ENCODE measurements at places on chromosomes 1 and 21.

GRCh38 chr1:92944901-92945747, 16.1 kb downstream of the DIPK1A start:
- DNase-seq = no peak

DNA sequence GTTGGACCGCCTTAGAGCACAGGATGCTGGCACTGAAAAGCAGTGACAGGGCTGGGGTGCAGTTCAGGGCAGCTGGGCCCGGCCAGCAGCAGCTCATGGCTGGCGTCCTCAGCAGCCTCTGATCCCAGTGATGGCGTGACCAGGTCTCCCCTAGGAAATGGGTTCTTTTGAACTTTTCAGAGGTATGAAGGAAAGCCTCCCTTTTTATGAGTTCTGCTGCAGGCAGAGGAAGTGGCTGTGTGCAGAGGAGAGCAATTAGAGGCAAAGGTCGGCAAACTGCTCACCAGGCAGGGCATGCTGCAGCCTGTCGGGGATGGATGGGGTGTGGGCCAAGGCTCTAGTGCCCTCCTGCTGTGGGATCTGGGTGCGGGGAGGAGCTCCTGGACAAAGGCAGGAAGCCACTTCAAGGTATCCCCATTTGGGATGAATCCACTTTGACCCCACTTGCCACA, 45.6 kb upstream of the RAB4A start:
- DNase-seq = no peak

DNA sequence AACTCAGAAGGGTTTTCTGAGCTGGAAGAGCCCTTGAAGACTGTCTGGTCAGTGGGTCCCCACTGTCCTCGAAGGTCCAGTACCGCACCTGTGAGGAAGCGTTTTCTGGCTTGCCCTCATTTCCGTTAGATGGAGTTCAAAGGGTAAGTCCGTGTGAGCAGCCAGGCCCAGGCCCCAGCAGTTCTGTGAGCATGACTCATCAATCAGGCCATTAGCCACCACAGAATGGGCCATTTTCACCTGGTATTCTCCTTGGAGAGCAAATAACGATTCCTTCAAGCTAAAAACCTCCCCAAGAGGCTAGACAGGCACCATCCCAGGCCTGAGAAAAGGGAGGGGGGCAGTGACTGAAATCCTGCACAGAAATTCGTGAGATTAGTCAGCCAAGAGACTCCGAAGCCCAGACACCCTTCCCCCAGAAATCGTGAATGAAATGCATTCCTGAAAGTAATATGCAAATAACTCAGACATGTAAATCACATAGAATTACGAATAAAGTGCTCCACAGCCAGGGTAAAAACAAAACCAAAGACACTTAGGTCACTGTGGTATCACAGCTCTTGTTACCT, 66.0 kb downstream of the BCAR3 start:
- no peak for DNase-seq

DNA sequence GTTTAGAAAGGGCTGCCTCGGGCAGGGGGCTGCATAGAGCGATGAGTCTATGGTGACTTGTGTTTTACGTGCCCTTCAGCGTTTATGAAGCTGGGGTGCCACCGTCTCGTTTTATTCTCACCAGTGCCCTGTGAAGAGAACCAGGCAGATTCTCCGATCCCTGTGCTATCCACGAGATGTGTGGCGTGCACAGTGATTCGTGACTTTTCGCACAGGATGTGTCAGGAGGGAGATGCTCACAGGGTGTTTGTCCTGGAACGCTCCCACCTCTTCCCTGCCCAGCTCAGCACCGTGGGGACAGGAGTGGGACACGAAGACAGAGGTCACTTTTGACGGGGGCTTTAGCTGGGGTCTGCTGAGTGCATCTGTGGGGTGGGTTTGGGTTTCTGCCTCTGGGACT, 54.9 kb upstream of the AJAP1 start:
- no peak for DNase-seq

DNA sequence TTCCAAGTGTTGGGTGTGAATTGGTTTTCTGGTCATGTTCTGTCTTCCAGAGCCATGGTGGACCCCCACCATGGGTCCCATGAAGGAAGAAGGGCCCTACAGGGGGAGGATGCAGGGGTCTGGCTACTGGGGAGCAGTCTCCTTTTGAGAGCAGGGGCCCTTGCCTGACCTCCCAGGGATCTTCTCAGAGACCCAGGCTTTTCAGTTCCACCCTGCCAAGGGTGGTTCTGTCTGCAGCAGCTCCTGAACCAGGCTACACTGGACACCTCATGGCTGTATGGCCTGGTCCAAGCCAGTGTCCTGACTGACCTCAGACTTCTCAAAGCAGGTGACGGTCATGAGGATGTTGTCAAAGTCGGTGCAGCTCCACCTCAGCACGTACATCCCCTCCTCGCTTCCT, 109.0 kb downstream of the JAK1 start:
- DNase-seq = no peak

DNA sequence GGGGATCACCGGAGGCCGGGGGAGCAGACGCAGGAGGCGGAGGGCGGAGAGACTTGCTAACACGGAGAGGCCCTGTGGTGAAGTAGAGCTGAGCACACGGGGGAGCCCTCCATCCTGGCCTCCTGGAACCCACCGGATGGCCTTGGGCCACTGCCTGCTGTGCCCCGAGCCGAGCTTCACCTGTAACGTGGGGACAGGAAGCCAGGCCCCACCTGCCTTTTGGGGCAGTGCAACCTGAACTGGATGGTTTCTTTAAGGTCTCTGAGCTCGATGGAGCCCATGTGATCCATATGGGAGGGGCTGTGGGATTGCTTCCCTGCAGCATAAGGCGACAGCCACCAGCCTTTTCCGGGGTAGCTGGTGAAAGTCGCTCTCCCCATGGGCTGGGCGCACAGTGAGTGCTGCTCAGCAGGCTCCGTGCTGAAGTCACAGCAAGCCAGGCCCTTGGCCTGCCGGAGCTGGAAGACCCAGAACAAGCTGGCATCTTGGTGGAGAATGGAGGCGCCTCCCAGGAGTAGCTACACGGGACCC, 35.8 kb downstream of the TFF3 start:
- no peak for DNase-seq

- no peak for DNase-seq
Measured at GRCh38 chr1:214192825-214193643, 87.9 kb upstream of the SMYD2 start.

DNA sequence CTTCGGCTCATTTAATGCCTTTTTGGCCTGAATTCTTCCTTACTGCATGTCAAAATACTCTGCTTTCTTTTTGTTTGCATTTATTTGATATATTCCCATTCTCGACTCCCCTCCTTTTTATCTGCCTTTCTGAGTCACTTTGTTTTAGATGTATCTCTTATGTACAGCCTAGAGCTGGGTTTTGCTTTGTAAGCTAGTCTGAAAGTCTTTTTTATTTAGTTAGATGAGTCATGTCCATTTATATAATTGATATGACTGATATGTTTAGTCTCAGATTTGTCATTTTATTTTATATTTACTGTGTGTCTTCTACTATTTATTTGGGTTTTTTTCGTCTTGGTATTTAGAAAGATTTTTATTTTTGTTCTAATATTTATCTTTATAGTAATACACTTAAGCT, 33.6 kb upstream of the GNG5 start:
- DNase-seq = no peak

- no peak for DNase-seq
Measured at GRCh38 chr1:240099748-240100147, 8.1 kb downstream of the FMN2 start.

GRCh38 chr1:165080253-165080896, 276.1 kb downstream of the LMX1A start:
- no peak for DNase-seq

GRCh38 chr21:37582590-37582989, 216.0 kb downstream of the DYRK1A start:
- DNase-seq = peak; percentile 78

DNA sequence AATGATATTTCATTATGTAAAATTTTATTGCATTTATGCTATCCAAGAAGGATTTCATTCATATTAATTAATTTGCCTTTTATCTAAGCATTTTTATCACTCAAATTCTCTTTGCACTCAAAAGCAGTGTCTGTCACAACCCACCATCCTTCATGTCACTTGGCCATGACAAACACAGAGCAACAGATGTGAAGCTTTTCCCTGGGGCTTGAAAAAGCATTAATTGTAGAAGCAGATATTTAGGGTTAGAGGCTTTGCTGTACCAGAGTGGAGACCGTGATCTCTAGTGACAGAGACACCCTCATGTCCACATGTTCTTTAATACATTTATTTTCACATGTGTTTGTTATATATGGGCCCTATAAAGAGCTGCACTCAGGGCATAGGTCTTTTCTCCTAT, 230.5 kb downstream of the SPATA17 start:
- DNase-seq = no peak

DNA sequence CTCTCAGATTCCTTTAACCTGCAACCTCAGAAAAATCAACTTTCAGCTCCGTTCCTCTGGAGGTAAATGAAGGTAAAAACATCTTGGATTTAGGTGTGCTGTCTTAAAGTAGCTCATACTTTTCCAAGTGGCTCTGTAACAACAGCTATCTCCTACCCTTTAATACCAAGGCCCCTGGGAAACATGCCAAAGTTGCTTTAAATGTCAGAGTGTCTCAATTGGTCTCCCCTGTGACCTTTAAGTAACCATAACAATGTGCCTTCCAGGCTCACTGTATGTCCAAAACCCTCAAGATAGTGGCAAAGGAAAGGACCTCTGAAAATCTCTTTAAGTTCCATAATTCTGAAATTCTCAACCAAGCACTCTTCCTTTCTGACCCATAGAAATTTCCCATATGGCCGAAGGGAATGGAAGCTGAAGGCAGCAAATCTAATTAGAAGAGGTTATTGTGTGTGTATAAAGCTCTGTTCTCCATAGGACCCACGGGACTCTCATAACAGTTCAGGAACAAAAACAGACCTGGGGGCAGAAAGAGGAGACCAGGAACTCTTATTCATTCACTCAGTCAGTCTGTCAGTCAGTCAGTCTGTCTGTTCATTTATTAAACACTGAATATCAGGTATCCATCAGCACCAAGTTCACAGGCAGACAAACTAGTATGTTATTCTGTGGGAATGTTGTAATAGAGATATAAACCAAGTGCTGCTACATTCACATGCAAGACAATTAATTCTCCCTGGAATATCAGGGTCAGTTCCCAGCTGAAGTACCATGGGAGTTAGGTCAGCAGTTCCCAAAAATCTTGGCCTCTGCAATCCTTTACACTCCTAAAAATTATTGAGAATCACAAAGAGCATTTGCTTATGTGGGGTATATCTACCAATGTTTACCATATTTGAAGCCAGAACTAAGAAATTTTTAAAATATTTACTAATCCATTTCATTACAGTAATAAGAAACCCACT, 19.1 kb downstream of the ASTN1 start:
- no peak for DNase-seq

DNA sequence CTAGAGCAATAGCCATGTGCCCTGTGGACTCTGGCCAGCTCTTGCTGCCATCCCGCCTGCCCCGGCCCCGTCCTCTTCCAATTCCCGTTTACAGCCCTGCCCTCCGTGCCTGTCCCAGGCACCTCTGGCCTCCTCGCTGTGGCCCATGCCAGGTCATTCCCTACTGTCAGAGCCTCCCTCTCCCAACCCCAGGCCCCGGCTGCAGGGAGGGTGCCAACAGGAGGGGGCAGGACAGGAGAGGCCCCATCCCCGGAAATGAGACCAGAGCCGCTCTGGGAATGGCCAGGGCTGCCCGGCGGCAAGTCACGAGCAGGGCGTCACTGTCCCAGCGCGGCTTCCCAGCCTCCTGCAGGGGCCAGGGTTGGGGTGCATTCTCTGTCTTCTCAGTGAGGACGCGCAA, 23.5 kb upstream of the TSPEAR start:
- no peak for DNase-seq

DNA sequence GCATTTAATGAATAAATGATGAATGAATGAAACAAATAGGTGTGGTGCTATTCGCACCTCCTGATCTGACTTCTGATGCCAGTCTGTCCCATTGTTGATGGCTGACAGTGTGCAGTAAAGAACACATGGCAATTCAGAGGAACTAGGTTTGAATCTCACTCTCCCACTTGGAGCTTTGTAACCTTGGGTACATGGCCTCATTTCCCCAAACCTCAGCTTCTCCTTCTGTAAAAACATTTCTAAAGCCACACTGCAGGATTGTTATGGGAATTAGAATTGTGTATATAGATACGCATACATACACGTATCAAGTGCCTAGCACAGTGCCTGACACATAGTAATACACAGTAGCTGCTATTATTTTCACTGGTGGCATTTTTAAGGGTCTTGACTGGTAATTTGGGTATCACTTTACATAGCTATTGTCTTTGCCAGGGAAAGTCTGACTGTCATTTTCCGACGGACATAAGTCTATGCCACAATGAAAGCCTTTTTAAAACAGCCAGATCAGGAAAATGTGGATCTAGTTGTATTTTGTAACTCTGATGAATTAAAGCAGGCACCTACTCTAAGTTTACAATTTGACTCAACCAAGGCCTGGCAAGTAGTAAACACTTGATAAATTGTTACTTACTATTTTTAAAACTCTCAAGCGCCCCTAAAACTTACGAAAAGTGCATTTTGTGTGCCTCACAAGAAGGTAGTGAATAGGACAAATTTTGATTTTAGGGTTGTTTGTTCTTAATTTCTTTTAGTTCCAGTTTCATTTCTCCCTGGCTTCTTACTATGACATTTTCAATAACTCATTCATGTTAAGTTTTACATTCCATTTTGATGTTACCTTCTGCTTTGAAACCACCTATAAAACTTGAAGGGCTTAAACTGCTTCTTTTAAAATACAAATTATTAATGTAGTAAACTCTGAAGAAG, 164.4 kb downstream of the SDCCAG8 start:
- DNase-seq = no peak

DNA sequence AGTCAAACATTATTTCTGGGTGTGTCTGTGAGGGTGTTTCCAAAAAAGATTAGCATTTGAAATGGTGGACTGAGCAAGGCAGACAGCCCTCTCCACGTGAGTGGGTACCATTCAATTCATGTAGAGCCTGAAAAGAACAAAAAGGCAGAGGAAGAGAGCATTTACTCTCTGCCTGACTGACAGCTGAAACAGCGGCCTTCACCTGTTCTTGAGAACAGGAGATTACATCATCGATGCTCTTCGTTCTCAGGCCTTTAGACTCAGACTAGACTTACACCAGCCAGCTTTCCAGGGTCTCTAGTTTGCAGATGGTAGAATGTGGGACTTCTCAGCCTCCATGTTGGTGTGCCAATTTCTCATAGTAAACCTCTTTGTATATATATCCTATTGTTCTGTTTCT, 302.3 kb downstream of the BACH1 start:
- no peak for DNase-seq

- no peak for DNase-seq
Measured at GRCh38 chr1:221948459-221948858, 206.6 kb upstream of the DUSP10 start.

DNA sequence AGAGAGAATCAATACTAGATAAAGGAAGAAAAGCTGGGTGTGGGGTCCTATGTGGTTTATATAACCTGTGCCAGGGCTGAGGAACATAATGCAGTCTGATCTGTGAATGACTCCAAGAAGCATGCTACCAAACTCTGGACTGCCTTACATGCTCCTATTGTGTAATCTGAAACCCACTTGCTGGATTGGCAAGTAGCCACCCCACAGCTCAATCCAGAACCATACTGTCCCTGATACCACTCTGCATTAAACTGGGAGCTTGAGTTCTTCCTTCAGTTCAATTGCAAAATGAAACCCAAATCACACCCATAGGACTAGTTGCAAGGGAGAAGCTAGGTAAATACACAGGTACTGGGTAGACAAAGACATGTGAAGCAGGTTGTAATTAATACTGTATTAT, 115.4 kb upstream of the NEGR1 start:
- no peak for DNase-seq

- DNase-seq = no peak
Measured at GRCh38 chr1:105641407-105641806, 1415.1 kb upstream of the PRMT6 start.

GRCh38 chr1:202619505-202619904, 90.7 kb downstream of the SYT2 start:
- no peak for DNase-seq

- no peak for DNase-seq
Measured at GRCh38 chr1:209527993-209528717, 55.4 kb upstream of the CAMK1G start.
